Stimulated activated CD8-positive, alpha-beta memory T cell treated with anti-CD3 and anti-CD28 coated beads, Interleukin-15, amount 100 ng/mL, for 24 hours (primary cell): ENCODE measurements at places on chromosomes 5 and 9.

DNA sequence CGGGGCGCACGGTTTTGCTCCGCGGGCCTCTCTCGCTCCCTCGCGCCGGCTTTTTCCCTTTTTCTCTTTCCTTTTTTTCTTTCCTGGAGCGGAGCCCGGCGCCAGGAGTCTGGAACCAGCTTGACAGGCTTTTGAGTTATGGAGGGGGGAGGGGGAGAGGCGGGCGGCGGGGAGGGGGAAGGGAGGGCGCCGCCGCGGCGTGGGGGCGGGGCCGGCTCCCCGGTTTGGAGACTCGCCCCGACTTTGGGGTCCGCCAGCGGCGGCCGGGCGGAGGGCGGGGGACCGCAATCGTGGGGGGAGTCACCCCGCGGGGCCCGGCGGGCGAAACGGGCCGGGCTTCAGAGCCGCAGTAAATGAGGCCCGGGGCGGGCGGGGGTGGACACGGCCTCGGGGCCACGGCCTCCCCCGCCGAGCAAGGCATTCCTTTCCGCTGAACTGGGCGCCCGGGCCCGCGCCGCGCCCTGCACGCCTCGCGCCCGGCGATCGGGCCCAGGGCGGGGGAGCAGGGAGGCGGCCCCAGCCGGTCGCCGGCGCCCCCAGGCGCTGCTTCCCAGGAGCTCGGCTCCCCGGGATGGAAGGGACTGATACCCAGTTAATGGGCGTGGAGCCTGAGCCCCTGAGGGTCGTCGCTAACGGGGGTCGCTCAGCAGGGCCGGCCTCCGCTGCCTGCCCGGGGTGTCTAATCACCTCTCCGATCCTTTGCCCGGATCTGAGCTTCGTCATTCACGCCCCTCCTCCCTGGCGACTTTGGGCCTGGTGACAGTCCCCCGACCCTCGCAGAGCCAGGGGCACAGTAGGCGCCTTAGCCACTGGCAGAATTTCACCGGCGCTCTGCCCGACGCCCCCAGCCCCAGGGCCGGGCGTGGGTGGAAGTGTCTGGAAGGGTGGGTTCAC is 138.1 kb downstream of the C9orf50 start:
- no peak for DNase-seq

- DNase-seq, result no peak
Observed at GRCh38 chr5:1054018-1054798, 45.6 kb downstream of the NKD2 start.

DNA sequence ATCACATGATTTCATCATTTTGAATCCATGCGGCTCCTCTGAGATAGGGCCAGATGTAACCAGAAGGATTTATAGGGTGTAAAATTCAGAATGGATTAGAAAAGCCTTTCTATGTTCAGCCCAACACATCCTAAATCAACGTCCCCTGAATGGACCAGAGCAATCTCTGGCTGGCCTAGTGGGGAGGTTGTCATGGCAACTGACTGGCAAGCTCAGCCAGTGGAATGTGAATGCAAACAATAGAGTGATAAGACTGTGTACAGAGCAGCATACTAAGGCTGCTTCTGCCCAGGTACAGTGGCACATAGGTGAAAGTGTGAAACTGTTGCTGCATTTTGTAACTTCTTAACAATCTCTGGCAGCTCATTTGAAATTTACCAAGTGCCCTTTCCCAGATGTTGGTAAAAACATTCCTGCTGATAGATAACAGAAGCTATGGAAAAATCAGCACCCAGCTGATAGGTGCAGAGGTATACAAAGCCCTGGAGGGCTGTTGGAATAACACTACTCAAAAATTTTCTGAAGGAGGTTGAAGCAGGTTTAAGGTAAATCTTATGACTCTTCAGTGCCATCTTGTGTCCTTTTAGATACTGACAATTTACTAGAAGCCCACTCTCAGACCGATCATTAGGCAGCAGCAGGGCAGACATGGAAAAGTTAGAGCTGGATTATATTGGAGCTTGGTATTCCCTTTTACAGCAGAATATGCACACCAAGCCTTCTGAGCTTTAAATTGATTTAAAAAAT is 267.2 kb downstream of the RAB3C start:
- DNase-seq, result no peak

- DNase-seq, result no peak
Observed at GRCh38 chr5:141841378-141842180, 36.6 kb downstream of the PCDH1 start.

DNA sequence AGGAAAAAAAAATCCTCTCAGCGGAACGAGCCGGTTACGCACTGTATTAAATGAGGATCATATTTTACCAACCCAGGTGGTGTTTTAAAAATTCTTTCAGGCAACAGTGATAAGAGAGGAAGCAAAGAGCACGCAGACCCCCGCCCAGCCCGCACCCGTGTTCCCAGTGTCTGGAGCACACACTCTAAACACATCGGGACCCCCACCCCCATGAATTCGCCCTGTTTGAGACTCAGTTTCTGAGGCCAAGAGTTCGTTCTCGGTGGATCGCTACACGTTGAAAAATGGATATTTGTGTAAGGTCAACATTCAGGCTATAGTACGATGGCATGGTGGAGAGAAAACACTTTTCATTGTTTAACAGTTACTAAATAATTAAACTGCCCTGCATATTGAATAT is 196.3 kb downstream of the MEF2C start:
- DNase-seq, result no peak

- no peak for DNase-seq
Observed at GRCh38 chr9:81389569-81389993, 299.8 kb downstream of the TLE1 start.

DNA sequence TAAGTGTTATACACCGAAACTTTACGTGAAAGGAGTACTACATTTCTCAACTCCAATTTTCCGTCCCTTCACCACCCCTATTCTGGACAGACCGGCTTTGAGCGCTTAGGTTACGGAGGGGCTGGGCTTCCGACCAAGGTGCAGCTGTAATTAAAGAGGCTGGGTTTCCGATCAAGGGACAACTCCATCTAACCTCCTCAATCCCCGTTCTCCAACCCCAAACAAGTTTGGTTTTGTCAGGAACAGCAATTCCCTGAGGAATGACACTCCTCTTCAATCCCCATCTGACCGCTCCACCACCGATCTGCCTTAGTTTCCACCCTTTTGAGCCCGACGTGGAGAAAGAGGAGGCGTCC is 577 bp downstream of the TUT7 start:
- no peak for DNase-seq

GRCh38 chr5:373710-374602 is 52.4 kb downstream of the AHRR start:
- peak; percentile 59 for DNase-seq

DNA sequence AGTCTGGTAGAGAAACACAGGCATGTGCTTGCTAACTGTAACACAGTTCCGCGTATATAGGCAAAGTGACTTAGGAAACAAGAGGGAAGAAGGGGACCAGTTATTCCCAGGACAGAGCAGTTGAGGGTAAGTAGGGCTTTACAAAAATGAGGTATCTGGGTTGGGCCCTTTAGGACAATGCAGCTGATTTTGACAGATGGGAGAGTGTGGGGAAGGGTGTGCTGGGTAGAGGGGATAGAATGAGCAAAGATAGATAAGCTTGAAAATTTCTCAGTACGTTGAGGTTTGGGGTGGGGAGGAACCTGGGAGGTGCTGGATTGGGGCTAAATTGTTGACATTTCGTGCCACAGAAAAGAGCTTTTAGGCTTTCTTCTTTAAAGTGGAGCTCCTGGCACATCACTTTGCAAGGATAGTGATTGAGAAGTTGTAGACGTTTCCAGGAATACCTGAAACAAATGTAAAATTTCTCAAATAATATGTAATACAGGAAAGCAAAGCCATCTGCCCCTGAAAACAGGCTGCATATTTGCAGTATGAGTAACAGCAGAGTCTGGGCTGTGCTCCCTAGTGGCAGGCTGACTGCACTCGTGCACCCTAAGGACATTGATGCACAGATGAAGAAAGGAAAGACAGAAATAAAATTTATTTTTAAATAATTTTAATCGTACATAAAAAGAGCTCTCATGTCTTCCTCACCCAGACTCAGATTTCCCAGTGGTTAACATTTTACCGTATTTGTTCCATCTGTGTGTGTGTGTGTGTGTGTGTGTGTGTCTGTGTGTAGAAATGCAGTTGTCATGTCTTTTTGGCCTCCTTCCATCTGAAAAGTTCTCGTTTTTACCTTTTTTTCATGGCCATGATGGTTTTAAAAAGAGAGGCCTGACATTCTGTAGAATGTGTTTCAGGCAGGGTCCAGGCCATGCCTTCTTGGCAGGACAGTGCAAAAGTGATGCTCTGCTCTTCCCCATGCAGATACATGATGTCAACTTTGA is 144.9 kb upstream of the DMRT1 start:
- no peak for DNase-seq

GRCh38 chr9:119166096-119166495 is 203.1 kb downstream of the BRINP1 start:
- no peak for DNase-seq

- no peak for DNase-seq
Observed at GRCh38 chr9:96305171-96305570, 3.2 kb upstream of the HSD17B3 start.

DNA sequence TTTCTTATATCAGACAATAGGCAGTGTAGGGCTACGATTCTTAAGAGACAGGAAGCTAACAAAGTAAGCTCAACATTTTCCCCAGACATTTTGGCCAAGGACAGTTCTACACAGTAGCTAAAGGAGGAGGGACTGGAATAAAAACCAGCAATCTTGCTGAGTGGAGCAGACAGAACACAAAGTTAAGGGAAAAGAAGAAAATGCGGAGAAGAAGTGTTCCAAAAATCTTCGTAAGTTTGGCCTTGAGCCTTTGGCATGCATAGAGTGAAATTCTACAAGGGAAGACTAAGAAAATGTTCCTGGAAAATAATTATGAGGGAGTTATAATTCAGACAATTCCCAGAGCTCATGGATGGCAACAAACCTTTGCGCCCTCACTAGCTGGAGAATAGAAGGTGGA is 748.0 kb upstream of the CTNND2 start:
- DNase-seq, result no peak

- DNase-seq, result no peak
Observed at GRCh38 chr9:83199832-83200231, 136.9 kb upstream of the RASEF start.

DNA sequence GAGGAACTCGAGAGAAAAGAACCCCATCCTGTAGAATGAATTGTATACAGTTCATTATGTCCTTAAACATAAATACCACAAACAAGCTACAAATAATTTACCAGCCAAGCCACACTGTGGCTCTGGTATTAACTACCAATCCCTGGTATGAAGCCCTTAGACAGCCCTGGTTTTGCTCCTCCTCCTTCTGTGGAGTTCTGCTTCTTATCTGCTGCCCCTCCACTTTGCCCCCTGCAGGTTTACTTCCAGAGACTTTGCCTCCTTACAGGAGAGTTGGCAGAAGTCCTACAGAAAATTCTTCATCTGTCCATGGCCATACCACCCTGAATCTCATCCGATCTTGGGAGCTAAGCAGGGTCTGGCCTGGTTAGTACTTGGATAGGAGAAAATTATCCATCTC is 219.8 kb downstream of the ACTL7B start:
- DNase-seq, result no peak

- no peak for DNase-seq
Observed at GRCh38 chr9:8879284-8879683, 1079.7 kb upstream of the DMAC1 start.

DNA sequence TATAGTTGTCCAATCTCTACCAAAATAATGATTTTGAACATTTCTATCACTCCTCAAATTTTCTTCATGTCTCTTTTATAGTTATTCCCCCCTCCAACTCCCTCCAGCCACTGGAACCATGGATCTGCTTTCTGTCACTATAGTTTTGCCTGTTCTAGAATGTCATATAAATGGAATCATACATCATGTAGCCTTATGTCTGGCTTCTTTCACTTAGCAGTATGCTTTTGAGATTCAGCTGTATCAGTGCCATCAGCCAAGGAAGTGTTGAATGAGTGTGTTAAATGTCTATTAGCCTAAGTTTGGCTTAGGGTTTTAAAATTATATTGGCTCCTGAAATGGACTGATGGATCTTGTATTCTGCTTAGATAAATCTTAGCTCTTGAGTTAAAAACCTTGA is 36.0 kb downstream of the UBE2D2 start:
- no peak for DNase-seq

GRCh38 chr9:121816449-121816817 is 165.0 kb downstream of the DAB2IP start:
- no peak for DNase-seq

- DNase-seq, result no peak
Observed at GRCh38 chr5:5695266-5695665, 272.8 kb downstream of the ICE1 start.

DNA sequence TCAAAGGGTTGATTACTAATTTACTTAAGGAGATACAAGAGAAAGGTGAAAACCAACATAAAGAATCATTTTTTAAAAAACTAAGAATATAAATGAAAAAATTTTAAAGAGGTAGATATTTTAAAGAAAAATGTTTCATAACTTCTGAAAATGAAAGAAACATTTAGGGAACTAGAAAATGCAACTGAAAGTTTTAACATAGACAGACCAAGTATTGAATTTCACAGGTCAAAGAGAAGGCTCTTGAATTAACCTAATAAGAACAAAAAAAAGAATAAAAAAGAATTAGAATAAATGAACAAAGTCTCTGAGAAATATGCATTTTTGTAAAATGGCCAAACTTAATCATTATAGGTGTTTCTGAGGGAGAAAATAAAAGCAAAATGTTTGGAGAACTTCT is 16.1 kb upstream of the FAM174A start:
- no peak for DNase-seq

- no peak for DNase-seq
Observed at GRCh38 chr5:159734366-159734765, 181.9 kb upstream of the ADRA1B start.

DNA sequence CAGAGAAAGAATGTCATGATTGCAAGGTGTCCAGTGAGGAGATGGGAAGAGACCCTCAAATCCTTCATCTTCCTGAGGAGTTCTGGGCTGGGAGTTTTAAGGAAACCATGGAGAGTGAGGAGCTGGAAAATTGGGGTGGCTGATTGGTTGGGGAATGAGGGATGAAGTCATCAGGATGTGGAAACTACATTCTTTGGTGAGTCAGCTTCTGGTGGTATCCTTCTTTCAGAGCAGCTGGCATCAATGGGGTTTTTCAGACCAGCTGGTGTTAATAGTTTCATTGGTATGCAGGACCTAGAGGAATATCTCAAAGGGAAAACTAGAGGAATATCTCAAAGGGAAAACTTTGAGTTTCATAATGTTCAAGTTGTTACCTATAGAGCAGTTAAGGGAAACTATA is 45.2 kb downstream of the RNF180 start:
- DNase-seq, result no peak

GRCh38 chr9:21018177-21018576 is 13.3 kb downstream of the HACD4 start:
- DNase-seq, result no peak

- DNase-seq, result no peak
Observed at GRCh38 chr5:54224103-54224826, 86.1 kb downstream of the ARL15 start.
